AG09319 (cell line): ENCODE measurements at places on chromosomes 3 and 15.

DNA sequence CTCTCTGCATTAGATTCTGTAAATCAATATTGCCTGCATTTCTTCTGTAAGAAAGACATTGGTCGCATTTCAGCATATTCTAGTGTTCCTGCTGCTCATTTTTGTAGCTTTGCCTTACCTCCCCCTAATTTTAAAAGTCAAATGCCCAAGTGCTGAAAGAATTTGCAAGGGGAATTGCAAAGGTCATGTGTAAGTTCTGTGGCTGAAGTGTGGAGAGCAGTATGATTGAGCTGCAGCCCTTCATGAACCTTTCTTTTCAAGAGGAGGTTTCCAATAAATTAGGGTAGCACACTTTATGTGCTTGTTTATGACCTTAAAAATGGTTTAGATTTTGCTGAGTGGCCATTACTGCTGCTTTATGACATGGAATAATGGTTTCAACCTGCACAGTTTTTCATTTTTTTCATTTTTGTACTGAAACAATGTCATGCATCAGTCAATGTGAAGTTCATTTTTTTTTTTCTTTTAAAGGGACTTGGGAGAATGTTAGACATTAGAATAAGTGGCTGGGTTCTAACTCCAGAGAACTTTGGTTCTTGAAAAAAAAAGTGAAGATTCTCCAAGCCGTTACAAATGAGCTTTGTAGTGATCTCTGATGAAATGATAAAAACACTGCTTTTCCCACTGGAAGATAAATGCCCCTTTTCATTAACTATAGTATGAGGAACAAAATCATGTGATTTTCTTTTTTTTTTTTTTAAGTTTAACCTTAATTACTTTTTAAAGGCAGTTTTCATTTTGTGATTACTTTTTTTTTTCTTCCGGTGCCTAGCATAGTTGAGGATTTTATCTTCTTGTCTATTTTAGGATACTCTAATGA lies 99.6 kb downstream of the MITF start:
- DNase-seq, result no peak

DNA sequence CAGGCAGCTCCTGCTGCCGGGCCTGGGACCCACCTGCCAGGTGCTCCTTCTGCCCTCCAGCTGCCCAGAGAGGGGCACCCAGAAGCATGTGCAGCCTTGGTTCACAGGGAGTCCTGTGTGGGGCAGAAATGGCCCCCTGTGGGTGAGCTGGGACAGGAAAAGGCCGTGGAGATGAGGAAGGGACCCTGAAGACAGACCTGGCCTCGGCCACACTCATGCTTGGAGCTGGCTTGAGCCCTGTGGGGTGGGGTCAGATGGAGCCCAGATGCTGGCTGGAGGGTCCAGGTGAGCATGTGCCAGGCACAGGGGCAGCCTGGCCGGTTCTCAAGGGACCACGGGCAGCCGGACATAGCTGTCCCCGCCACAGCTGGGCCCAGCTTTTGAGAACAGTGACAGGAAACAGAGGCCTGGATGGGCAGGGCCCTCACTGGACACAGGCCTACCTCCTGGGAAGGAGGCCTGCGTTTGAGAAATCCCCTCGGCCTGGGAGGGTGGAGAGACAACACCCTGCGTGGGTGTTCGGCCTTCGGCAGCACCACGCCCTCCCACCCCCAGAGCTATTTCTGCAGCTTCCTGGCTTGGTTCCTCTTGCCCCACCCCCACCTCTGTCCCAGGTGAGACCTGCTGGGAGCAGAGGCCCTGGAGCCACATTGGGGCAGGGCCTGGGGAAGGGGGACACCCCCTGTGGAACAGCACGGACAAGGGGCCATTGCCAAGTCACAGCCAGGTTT lies 132.6 kb upstream of the MEF2A start:
- no peak for DNase-seq

DNA sequence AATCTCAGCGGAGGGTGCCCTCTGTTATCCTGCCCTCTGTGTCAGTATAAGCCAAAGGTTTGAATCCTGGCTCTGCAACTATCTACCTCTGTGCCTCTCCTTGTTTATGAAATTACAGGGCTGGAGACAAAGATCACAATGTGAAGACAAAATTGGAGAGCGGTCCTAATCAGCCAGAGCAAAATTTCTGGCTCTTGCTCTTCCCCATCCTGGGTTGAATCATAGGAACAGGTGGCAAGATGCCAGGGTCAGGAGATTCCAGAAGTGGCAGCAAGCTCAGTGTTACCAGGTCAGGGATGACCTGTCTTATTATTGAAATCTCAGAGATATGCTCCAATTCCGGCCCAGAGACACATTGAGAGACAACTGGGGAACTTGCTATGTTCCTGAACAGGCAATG lies 2.3 kb upstream of the CCR2 start:
- DNase-seq, result no peak

DNA sequence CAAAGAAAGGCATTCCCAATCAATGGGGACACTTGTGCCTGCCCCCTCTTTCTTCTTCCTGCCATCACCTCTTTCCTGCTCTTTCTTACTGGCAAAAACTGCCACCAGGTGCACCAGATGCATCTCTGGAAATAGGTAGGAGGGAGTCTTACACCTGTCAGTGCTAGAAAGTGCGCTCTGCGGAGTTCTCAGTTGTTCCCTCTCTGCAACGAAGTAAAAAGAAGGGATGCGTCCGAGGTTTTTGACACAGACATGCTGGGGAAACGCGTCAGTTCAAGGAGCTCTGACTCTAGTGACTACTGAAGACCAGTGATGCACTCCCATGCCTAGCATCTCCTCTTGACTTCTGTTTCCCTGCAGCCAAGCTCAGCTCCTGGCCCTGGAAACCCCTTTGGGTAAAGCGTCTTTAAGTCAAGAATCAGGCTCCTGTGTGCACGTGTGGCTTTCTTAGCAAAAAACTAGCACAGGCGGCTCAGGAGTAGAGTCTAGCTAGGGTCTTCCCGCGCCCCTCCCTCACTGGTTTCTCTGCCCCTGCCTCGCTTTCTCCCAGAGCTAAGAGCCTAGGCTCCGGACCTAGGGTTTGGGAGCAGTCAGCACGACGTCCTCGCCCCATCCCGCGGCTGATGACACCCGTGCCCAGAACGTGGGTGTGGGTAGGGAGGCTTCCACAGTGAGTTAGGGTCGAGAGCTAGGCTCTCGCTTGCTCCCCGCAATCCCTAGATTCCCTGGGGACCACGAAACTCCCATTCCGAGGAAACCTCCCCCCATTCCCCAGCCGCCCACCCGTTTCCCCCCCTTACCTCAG lies 564 bp upstream of the GRM7 start:
- no peak for DNase-seq

DNA sequence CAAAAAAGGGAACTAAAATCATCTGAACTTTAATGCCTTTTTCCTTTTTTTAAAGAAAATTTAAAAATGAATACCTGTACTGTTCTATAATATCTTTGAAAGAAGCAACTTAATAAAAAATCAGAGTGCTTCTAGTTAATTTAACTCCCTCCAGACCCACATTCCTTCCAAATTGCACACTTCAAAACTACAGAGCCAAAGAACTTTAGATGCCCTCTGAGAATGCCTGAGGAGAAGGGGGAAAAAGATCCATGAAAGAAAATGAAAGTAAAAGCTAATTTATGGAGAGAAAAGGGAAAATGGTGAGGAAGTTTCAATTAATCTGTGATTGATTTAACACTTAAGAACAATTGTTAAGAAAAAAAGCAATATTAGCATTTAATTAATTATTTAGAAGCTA lies 1141.6 kb downstream of the IGSF11 start:
- no peak for DNase-seq

DNA sequence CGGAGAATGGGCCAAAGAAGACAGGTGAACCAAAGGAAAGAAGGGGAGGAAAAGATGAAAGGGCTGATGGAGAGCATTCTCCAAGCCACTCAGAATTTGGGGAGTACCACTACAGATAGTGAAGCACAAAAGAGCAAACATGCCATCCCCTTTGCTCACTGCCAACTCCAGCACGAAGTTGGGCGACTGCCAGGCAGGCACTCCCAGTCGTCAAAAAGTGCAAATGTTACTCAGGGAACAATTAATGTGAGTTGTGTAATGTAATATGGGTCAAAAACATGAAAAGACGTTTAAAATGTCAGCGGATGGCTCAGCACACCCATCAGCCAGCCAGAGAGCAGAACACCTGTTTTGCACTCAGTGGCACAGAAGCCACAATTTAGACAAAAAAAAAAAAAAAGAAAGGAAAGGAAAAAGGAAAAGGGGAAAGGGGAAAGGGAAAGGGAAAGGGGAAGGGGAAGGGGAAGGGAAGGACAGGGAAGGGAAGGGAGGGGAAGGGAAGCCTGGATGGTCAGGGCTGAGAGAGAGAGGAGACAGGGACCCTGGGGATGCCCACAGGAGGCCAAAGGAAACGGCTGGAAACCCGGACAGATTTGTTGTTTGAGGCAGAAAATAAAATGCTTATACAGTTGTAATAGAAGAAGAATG lies 82.7 kb downstream of the COL8A1 start:
- no peak for DNase-seq

- peak; percentile 25 for DNase-seq
These were observed 145.8 kb upstream of the THRB start for GRCh38 chr3:24640330-24640877.

DNA sequence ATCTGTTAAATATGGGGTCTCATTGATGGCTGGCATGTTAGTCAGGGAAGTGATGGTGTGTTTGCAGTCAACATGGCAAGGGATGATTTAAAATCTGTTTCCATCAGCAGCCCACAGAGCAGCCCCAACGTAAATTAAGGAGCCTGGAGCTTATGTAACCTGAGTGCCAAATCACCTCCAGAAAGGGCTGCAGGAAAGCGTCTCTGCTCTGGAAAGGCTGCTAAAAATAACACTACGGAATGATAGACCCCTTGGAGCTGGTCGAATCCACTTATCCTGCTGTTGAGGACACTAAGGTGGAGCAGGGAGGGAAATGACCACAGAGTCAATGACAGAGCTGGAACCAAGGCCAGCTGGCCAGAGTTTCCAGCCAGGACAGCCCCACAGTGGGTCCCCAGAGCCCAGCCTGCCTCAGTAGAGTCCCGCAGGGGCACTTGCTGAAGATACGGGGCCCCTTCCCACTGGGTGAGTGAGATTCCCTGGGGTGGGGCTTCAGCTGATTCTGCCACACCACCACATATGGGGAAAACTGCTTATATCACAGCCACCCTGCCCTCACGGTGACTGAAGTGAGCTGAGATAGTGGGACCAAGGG lies 63.5 kb downstream of the EPHB1 start:
- no peak for DNase-seq

DNA sequence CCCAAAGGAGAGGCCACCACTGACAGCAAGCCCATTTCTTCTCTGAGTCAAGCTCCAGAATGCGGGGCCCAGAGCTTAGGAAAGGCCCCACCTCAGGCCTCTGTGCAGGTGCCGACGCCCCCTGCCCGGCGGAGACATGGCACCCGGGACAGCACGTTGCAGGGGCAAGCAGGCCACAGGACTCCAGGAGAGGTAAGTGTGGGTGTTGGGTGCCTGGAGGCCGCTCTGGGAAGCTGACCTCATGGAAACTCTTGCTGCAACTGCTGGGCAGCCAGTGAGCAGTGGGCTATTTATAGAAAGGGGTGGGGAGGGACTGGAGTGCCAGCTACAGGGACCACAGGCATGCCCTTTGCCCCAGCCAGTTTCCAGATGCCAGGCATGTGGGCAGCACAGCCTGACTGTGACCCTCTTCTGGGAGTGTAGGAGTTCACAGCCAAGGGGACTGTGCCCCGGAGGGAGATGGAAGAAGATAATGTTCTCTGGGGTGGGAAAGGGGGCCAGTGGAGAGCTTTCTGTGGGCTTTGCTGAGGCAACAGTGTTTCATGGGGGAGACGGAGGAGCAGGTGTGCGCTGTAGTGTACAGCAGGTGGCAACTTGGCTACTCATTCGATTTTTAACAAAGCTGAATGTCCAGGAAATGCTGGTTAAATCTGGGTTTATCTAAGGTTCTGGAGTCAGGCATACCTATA lies 23.7 kb downstream of the ALPK3 start:
- DNase-seq, result peak; percentile 38

DNA sequence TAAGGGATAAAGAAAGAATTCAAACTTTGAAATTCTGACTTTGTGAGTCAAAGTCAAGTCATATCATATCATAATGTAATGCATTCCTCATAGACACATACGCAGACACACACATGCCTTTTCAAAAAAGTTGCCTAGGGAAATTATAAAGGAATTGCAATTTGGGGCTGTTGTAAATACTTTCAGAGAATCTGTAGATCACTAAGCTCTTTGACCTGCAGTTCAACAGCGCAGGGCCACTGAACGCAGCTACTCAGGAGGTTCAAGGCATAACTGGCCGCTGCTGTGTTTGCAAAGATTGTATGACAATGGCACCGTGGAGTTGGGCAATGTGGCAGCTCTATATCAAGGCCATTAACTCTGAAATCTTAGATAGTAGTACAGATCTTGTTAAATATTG lies 188.4 kb upstream of the THRB start:
- no peak for DNase-seq
